ENCODE measurements at places on chromosomes 2 and 18.

DNA sequence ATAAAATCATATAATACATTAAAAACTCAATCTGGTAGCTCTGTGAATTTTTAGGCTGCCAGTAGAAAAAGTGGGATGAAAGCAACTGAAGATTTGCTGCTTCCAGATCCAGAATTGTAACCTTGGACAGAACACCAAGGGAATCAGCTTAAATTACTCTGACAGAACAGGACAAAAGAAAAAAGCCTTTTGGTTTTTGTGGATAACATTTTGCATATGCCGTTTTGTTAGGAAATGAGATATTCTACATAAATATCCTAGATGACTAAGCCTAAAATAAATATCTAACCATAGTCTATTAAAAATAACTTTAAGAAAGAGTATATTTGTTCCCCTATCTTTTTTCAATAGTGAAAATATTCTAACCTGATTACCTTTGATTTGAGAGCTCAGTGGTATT lies 148.7 kb upstream of the DOCK10 start:
- DNase-seq: no peak

DNA sequence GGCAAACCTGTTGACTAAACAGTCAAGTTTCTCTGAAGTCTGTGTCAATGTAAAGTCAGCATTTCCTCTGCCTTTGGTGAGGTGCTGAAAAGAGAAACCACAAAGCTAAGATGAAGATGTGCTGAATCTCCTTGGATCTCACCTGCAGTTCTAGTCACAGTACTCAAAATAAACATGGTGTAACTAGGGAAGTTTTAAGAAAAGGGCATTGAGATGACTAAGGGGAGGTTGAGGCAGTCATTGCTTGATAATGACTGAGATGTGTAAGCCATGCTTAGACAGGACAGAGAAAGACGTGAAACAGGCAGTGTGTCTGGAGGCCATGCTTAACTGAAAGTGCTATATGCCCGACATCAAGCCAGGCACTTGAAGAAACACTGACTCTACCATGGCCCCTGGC lies 1010.0 kb upstream of the CELF4 start:
- no peak for DNase-seq

DNA sequence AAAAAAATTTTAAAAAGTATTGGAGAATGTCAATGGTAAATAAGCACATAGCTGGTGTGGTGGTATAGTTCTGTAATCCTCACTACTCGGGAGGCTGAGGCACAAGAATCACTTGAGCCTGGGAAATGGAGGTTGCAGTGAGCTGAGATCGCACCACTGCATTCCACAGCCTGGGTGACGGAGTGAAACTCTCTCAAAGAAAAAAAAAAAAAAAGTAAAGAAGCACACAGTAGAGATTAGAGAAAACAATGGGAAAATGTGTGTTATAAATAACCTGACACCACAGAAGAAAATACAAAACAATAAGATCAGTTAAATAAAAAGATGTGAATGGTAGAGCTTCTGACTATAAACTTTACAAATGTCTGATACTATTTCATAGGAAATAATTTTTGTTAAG lies 163.7 kb upstream of the WDSUB1 start:
- no peak for DNase-seq

DNA sequence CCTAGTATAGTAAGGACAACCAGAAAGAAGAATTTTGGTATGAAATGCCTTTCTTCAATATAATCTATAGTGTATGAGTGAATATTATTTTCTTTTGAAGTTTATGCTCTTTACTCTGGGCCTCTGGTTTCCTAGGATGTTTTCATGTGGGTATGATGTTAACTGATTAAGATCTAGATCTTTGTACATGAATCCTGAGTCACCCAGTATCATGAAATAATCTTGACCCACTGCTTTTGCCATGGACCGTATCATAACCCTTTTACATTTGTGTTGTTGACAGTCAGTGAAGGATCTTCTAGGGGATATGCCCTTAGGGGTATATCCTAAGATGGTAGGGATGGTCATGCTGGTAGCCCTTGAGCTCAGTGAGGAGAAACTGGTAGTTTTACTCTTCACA lies 100.3 kb downstream of the RAB3GAP1 start:
- no peak for DNase-seq

DNA sequence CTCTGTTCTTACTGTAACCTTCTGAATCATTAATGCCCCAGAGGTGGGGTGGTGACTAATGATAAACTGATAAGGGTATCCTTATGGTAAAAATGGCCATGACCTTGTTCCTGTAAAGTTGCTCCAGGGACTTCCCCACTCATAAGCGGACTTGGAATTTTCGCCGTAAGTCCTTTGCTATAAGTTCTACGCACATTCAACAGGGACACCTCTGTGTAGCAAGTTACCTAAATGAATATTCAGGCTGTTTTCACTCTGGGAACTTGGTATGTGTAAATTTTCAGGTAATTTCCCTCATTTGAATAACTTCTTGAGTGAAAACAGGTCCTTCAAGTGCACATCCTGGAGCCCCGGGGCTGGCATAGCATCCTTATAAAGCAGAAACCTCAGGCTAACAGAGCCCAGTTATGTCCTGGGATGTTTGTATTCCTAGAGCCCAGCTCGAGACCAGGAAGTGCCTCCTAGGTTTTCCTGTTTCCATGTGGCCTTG lies 9.4 kb upstream of the AGFG1 start:
- no peak for DNase-seq

DNA sequence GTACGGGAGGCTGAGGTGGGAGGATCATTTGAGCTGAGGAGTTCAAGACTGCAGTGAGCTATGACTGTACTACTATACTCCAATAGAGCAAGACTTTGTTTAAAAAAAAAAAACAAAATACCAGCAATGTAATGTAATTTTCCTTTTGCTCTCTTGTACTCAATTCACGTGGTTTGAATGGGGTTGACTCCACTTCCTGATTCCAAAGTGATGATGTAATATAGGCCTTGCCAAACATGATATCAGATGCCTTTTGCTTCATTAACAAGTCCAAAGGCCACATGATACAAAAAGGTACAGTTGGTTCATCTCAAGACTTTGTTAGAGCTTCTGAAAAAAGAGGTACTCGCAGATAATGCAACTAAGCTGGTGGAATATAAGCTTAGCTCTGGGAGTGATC lies 321.8 kb downstream of the ZEB2 start:
- DNase-seq: no peak

GRCh38 chr18:23276451-23276850 lies 141.2 kb downstream of the CABLES1 start:
- no peak for DNase-seq

- no peak for DNase-seq
Measured at GRCh38 chr2:223886726-223887125, 49.3 kb upstream of the AP1S3 start.

GRCh38 chr2:45698554-45698953 lies 47.1 kb downstream of the PRKCE start:
- no peak for DNase-seq

DNA sequence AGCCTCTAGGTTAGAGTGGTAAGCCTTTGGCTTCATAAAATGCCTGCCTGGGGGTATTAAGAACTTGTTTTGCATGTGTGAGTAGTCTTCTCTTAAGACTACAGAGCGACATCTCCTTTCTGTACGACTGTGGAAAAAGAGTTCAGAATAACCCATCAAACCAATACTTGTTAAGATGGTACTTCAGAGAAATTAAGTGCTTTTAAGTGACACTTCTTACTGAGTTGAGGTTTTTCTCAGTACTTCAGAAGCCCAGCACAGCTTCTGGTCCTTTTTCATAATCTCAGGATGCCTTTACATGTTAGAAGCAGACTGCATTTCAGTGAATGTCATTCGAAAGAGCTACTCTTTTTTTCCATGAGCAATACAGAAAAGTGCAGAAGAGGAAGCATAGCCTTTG lies 10.8 kb downstream of the XRCC5 start:
- no peak for DNase-seq

Measured in stimulated activated CD4-positive, alpha-beta T cell treated with anti-CD3 and anti-CD28 coated beads, Interleukin-1b, Interleukin-23, amount 100 ng/mL, for 24 hours (primary cell).